ENCODE measurements at places on chromosomes 3 and 15.

GRCh38 chr15:56765251-56765650, 31.9 kb upstream of the ZNF280D start:
- DNase-seq: no peak

- DNase-seq: no peak
Measured at GRCh38 chr3:177525414-177525813, 328.1 kb upstream of the TBL1XR1 start.

DNA sequence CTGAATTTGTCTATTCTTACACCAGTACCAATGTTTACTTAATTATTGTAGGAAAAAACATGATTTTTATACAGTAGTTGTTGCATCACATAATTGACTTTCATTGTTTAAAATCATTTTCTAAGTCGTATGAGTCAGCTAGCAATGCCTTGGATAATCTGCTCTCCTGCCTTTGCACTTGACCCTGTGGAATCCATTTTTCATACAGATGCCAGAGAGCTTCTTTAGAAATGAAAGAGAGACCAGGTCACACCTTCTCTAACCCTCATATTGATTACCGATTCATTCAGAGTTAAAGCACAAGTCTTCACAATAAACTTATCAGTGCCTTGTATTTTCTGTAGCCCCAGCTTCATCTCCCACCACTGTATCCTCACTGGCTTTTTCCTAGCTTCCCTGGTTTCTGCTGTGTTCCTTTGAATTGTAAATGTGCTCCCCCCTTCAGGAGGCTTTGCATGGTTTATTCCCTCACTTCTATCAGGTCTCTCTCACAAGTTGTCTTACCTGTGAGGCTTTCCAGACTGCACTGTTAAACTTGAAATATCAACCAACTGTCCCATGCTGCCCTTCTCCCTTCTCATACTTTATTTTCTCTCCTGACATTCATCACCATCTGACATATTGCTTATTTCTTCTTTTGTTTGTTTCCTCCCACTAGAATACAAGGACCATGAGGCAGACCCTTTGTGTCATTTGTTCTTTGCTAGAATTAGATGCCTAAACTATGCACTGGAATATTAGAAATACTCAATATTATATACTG, 662.0 kb upstream of the GBE1 start:
- no peak for DNase-seq

DNA sequence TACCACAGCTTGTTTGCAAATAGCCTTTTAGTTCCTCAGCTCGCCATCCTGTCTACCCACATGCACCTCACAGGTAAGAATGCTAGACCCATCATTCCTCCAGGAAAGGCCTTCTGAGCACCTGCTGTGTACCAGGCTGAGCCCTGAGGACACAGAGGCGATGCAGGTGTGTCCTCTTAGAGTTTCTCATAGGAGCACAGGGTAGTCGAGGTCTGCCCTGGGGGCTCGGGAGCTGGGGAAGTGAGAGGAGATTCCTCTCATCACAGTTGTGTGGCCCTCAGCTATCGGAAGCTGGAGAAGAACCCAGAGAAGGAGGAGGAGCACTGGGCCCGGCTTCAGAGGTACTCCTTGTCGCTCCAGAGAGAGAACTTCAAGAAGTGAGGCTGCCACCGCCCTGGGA, 8.0 kb downstream of the MESP1 start:
- DNase-seq: no peak
